ENCODE measurements at places on chromosomes 13 and 19. TPM values are rescaled to one million over a fixed set of nuclear protein-coding genes. Genes with fewer than 3 reads are reported as not detected.

FBN3 gene
- 0.05 TPM for total RNA-seq

CPAMD8 gene
- total RNA-seq = 1.8 TPM

- H3K36me3 ChIP-seq = no peaks in the 10 kb centered on the region
- H3K27me3 ChIP-seq = no peaks in the 10 kb centered on the region
- no peak for DNase-seq
- H3K4me1 ChIP-seq = no peaks in the 10 kb centered on the region
Observed at GRCh38 chr13:48151363-48152161, 56.7 kb upstream of the MED4 start.

DNA sequence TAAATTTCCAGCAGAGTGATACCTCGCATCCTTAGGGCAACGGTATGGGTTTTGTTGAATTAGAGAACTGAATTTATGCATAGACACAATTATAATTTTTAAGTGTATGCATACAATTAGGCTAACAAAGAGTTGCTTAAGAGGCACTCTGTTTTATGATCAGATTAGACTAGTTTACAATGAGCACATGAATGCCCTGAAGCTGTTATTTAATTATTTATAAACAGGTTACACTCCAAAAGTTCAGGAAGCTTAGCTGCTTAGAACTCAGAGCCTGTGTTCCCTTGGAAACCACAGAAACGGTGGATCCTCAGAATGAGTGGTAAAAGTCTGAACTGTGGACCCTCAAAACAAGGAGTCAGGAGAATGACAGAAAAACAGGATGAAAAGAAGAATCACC is 72.5 kb upstream of the FBXL3 start:
- no peak for DNase-seq
- H3K4me3 ChIP-seq = no peak overlapping the region
- H3K27me3 ChIP-seq = no peaks in the 10 kb centered on the region
- H3K27ac ChIP-seq = no peak overlapping the region
- H3K4me1 ChIP-seq = no peaks in the 10 kb centered on the region

DNA sequence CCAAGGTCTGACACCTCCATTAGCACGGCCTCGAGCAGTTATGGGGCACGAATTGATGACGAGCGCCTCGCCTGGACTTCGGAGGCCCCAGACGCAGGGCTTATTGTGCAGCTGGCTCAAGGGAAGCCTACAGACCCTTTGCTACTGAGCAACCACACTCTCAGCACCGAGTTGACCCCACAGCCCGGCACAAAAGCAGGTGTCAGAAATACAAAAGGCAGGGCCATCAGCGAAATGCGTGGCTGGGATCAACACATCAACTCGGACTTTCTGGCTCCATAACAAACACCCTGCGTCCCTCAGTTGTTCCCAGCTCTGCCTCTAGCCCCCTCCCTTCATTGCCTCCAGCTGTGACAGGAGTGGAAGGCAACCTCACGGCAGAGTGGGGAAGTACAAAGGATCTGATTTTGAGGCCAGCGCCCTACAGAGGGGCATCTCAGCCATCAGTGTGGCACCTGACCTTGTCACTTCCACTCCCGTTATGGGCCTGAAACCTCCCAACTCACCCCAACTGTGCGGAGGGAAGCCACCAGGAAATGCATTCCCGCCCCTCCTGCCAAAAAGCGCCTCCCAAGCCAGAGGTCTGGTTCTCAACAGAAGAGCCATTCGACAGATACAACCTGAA is 18.0 kb downstream of the PEPD start:
- no peaks in the 10 kb centered on the region for H3K36me3 ChIP-seq
- no peak for DNase-seq
- H3K27ac ChIP-seq = no peak overlapping the region
- H3K27me3 ChIP-seq = no peaks in the 10 kb centered on the region
- H3K4me1 ChIP-seq = no peaks in the 10 kb centered on the region

DNA sequence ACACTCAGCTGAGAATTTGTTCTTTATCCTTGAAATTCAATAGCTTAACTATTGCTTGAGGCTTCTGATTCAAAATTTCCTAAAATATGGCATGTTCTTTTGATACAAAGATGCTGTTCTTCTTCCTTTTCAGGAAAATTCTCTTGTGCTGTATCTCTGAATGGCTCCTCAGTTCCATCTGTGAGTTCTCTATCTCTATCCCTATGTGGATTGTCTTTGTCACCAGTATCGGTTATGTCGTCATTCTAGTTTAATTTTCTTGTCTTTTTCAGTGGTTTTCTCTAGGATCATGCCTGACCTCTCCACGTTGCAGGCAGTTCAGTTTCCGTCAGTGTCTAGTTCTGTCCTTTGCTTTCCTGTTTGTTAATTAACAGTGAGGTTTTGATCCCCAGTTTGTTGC is 104.6 kb upstream of the GJB6 start:
- H3K27ac ChIP-seq = no peak overlapping the region
- no peak for DNase-seq
- no peaks in the 10 kb centered on the region for H3K27me3 ChIP-seq
- H3K4me3 ChIP-seq = no peak overlapping the region
- H3K4me1 ChIP-seq = no peaks in the 10 kb centered on the region

GRCh38 chr19:58572026-58572817 is 913 bp downstream of the MZF1 start:
- H3K27ac ChIP-seq = peak overlapping the region; percentile 93
- no peaks in the 10 kb centered on the region for H3K27me3 ChIP-seq
- peaks cover 5% of the 10 kb centered on the region for H3K4me1 ChIP-seq
- no peaks in the 10 kb centered on the region for H3K36me3 ChIP-seq

DNA sequence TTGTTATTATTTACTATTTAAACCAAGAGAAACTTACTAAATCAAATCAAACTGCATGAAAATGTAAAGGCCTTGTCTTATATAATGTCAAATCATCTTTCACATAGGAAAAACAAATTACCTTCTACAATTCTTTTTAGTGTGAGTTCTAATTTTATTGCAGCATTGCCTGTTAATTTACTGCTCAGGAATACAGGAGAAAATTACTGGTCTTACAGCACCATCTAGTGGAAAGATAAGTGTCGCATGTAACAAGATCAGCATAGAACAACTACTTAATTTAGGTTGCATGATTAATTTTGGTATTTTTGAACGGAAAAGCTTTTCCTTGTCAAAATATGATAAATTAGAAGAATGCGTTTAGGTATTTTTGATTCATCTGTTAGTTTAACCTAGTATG is 502.7 kb downstream of the UQCRFS1 start:
- no peaks in the 10 kb centered on the region for H3K4me1 ChIP-seq
- no peak for DNase-seq
- H3K36me3 ChIP-seq = no peaks in the 10 kb centered on the region
- H3K4me3 ChIP-seq = no peak overlapping the region

RFPL4AL1 gene
- not detected for total RNA-seq

DNA sequence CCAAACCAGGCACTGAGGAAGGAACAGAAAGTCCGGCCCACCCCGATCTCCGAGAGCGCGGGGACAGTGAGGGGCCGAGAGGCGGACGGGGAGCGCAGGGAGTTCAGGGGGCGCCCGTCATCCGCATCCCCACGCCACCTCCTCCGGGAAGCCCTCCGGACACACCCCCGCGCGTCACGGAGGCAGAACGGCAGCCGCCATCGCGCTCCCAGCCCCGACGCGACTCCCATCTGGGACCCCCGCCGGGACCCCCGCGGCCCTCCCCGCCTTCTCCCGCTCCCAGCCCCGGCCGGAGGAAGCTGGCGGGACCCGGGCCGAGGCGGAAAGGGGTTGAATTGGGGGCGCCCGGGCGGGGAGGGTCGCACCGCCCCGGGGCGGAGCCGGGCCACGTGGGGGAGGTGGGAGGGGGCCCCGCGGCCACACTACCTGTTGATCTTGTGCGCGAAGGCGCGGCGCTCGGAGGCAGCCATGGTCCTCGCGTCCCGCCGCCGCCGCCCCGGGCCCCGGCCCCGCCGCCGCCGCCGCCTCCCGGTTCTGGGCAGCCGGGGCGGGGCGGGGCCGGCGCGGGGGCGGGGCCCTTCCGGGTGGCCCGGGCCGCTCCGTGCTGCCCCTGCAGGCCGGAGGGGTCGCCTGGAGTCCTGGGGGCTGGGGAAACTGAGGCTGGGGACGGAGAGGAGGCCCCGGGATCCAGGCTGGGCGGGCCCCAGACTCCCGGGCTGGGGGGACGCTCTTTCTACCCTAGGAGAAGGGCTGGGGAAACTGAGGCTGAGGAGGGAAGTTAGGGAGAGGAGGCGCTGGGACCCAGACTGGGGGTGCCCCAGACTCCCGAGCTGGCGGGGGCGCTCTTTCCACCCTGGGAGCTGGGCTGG is at the start of gene DOCK6:
DOCK6 (minus strand) TSS at position 554 of the 869 bp plus-strand sequence; CDS start at position 470, 84 bp downstream.
- H3K27ac ChIP-seq = peak within 1 kb of the TSS; percentile 36
- no peaks in the 10 kb centered on the region for H3K36me3 ChIP-seq
- DNase-seq = peak; percentile 58
- H3K4me3 ChIP-seq = peak within 1 kb of the TSS; percentile 86
- H3K27me3 ChIP-seq = no peaks in the 10 kb centered on the region

FFAR2 gene
- total RNA-seq = 0.82 TPM

GRCh38 chr19:9849791-9850190 is 14.7 kb downstream of the PIN1 start:
- H3K27me3 ChIP-seq = no peaks in the 10 kb centered on the region
- no peak overlapping the region for H3K4me3 ChIP-seq
- no peaks in the 10 kb centered on the region for H3K4me1 ChIP-seq
- no peak for DNase-seq
- no peaks in the 10 kb centered on the region for H3K36me3 ChIP-seq
- no peak overlapping the region for H3K27ac ChIP-seq

ADM5 gene
- 0.24 TPM for total RNA-seq

GRCh38 chr19:31149441-31149941 is 199.7 kb downstream of the TSHZ3 start:
- no peaks in the 10 kb centered on the region for H3K36me3 ChIP-seq
- H3K4me1 ChIP-seq = no peaks in the 10 kb centered on the region
- H3K27ac ChIP-seq = no peak overlapping the region
- no peak for DNase-seq
- H3K4me3 ChIP-seq = no peak overlapping the region

KANK3 gene
- 2.7 TPM for total RNA-seq

- H3K4me3 ChIP-seq = no peak overlapping the region
- no peak overlapping the region for H3K27ac ChIP-seq
- H3K4me1 ChIP-seq = no peaks in the 10 kb centered on the region
- no peaks in the 10 kb centered on the region for H3K36me3 ChIP-seq
- no peak for DNase-seq
Observed at GRCh38 chr13:28553971-28554370, 59.0 kb upstream of the FLT1 start.

HCST gene
- total RNA-seq = 4.8 TPM

- no peak for DNase-seq
- no peak overlapping the region for H3K27ac ChIP-seq
- H3K4me1 ChIP-seq = peaks cover 3% of the 10 kb centered on the region
Observed at GRCh38 chr19:47444388-47444821, 25.1 kb upstream of the MEIS3 start.

- H3K27ac ChIP-seq = no peak overlapping the region
- no peaks in the 10 kb centered on the region for H3K36me3 ChIP-seq
- no peak overlapping the region for H3K4me3 ChIP-seq
- no peak for DNase-seq
- no peaks in the 10 kb centered on the region for H3K4me1 ChIP-seq
- no peaks in the 10 kb centered on the region for H3K27me3 ChIP-seq
Observed at GRCh38 chr13:68574053-68574452, 1343.9 kb upstream of the PCDH9 start.

- H3K4me1 ChIP-seq = no peaks in the 10 kb centered on the region
- no peaks in the 10 kb centered on the region for H3K36me3 ChIP-seq
- H3K27me3 ChIP-seq = no peaks in the 10 kb centered on the region
- H3K27ac ChIP-seq = no peak overlapping the region
Observed at GRCh38 chr13:67128136-67128535, 102.0 kb downstream of the PCDH9 start.

GRCh38 chr19:17385878-17386611 is 8.0 kb downstream of the CCDC194 start:
- peak; percentile 63 for DNase-seq
- H3K27ac ChIP-seq = no peak overlapping the region
- H3K4me3 ChIP-seq = no peak overlapping the region

GRCh38 chr13:80242728-80243427 is 98.0 kb downstream of the SPRY2 start:
- H3K4me3 ChIP-seq = no peak overlapping the region
- no peak for DNase-seq
- no peaks in the 10 kb centered on the region for H3K4me1 ChIP-seq
- no peaks in the 10 kb centered on the region for H3K27me3 ChIP-seq
- H3K36me3 ChIP-seq = no peaks in the 10 kb centered on the region

SPINT2 gene
- 790 TPM for total RNA-seq

RNF225 gene
- not detected for total RNA-seq

DNA sequence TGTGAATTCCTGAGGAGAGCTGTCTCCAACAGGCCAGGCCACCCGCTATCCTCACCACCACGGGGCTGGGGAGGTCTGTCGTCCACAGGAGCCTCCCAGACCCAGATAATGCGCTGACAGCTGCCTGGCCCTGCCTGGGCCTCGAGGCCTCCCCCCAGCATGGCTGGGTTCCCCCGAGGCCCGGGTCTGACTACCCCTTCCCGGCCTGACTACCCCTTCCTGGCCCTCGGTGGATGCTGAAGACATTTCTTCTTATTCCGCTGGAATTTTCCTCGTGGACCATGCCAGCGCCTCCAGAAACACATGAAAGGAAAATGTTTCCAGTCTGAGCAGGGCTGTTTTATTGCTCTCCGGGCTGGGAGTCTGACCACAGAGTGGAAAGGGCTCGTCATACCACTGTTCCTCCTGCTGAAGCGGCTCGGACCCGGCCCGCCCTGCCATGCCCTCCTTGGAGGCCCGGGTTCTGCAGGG is 16.8 kb upstream of the COMP start:
- H3K27me3 ChIP-seq = no peaks in the 10 kb centered on the region
- H3K36me3 ChIP-seq = no peaks in the 10 kb centered on the region
- no peak overlapping the region for H3K27ac ChIP-seq
- no peak for DNase-seq

SLC10A2 gene
- total RNA-seq = 0.20 TPM

- H3K27ac ChIP-seq = peak overlapping the region; percentile 83
- no peak for DNase-seq
- no peaks in the 10 kb centered on the region for H3K36me3 ChIP-seq
- H3K4me1 ChIP-seq = peaks cover 21% of the 10 kb centered on the region
- peak overlapping the region; percentile 87 for H3K4me3 ChIP-seq
Observed at GRCh38 chr19:1206150-1206863, 729 bp downstream of the STK11 start.

- H3K27ac ChIP-seq = no peak overlapping the region
- no peak overlapping the region for H3K4me3 ChIP-seq
- no peaks in the 10 kb centered on the region for H3K36me3 ChIP-seq
- H3K27me3 ChIP-seq = no peaks in the 10 kb centered on the region
Observed at GRCh38 chr19:30046522-30046921, 104.5 kb downstream of the URI1 start.

NLRP7 gene
- total RNA-seq = not detected

- H3K36me3 ChIP-seq = no peaks in the 10 kb centered on the region
- no peak for DNase-seq
Observed at GRCh38 chr13:72400856-72401255, 326.6 kb downstream of the MZT1 start.

DNA sequence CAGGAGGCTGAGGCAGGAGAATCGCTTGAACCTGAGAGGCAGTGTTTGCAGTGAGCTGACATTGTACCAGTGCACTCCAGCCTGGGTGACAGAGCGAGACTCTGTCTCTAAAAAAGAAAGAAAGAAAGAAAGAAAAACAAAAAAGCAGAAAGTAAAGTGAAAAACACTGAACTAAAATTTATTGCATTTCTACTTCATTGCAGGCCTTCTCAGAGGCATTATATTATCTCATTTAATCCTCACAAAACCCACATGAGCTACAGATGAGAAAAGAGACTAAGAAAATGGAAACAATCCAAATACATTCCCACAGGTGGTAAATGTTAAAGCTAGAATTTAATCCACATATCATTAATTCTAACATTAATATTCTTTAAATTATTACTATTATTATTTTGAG is 147.2 kb upstream of the FREM2 start:
- no peaks in the 10 kb centered on the region for H3K4me1 ChIP-seq
- DNase-seq = no peak
- no peaks in the 10 kb centered on the region for H3K27me3 ChIP-seq
- H3K27ac ChIP-seq = no peak overlapping the region

ELSPBP1 gene
- not detected for total RNA-seq

Measured in colonic mucosa (tissue), 4 donors.